ENCODE measurements at places on chromosomes 1 and 21.
A peak's percentile ranks its signal among the peaks of the same experiment; 100 is the strongest.

- DNase-seq = peak; percentile 82
Observed at GRCh38 chr1:89907727-89908212, 86.9 kb downstream of the LRRC8D start.

GRCh38 chr1:24186031-24186710 lies 918 bp downstream of the IFNLR1 start:
- DNase-seq = no peak

DNA sequence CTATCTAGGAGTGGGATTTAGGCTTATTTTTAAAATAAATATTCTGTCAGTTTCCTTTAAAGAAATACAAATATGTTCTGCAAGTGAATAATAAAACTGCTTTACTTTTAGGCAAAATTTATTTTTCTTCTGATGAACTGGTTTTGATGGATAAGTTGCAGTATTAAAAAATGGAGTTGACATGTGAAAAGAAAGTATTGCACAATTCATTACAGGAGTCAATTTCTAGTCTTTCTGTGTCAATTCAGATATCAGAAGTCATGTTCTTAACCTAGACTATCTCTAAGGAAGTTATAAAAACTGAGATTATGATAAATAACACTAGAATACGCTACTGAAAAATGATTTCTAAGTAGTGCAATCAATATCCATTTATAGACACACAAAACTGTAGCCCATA lies 270.2 kb upstream of the TMPRSS15 start:
- DNase-seq = no peak

DNA sequence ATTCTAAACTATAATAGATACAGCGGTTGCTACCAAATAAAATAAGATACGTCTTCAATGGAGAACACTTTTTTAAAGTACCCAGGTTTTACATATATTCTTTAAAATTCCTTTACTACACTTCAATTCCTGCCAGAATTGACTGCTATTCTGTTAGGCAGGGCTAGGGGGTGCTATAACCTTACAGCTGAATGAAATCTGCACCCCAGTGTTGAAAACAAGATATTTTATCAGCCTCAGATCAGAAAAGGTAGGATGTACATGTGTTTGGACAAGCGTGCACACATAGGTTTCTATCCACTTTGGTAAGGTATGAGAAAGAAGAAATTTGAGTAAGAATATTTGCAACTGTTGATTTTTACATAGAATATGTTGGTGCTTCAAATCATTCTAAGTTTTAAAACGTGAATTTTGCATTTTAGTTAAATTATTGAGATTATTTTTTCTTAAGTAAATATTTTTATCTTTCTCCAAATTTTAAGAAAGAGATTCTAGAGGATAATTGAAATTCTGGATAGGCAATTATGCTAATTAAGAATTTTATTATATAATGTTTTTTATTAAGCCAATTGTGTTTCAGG lies 490.8 kb upstream of the ADGRL4 start:
- peak; percentile 54 for DNase-seq

DNA sequence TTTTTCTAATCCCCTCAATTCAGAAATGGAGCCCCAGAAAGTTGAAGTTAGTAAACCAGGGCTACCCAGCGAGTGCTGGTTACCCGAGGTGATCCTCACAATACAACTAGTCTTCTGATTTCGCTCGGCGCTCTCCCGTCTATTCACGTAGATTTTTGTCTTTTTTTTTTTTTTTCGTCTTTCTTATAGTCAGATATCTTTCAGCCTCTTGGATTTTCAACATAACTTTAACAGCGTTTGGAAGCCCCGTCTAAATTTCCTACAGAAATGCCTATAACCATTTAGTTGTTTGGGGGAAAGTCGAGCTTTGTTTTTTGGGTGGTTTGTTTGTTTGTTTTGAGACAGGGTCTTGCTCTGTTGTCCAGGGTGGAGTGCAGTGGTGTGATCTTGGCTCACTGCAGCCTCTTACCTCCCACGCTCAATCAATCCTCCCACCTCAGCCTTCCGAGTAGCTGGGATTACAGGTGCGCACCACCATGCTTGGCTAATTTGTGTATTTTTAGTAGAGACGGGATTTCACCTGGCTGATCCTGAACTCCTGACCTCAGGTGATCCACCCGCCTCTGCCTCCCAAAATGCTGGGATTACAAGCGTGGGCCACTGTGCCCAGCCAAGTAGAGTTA lies 818 bp upstream of the TMEM50B start:
- no peak for DNase-seq

GRCh38 chr1:110003747-110004428 lies 19.3 kb downstream of the AHCYL1 start:
- DNase-seq = peak; percentile 98

Data from fibroblast of mammary gland (primary cell).